ENCODE measurements at places on chromosomes 4 and X.

GRCh38 chr4:15291122-15291521 lies 136.7 kb upstream of the C1QTNF7 start:
- DNase-seq: no peak

DNA sequence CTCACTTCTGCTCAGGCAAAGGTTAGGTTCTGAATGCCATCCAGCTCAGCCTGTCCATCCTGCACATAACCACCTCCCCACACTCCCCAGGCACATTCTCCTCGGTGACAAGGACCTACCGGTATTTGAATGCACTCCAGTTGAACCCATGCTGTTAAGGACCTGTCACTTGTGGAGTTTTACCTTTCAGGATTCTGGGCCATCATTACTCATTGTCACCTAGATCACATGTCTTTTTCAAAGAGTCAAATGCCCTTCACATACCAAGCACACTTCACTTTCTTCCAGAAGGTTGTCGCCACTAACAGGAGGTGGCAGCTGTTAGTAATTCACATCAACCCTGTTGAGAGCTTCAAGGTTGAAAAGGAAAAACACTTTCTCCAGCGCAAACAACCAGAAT lies 218.3 kb downstream of the SOWAHB start:
- DNase-seq: no peak

DNA sequence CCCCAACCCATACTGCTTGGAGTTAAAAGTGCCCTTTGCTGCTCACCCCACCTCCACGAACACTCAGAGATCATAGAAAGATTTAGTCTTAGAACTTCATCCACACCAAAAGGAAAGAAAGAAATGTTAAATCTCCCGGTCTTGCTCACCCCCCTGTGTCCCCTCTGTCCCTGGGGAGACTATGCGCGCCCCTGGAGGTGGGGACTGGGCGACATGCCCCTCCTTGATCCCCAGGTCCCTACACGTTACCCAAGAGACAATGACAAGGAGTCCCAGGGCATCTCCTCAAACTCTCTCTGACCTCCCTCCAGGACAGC lies 620 bp downstream of the ITM2A start:
- DNase-seq: no peak

- no peak for DNase-seq
Observed at GRCh38 chr4:172619798-172620197, 548.8 kb upstream of the GALNT7 start.

GRCh38 chr4:38003628-38004027 lies 43.4 kb downstream of the PTTG2 start:
- DNase-seq: no peak
